ENCODE measurements at places on chromosomes 5 and 9.

DNA sequence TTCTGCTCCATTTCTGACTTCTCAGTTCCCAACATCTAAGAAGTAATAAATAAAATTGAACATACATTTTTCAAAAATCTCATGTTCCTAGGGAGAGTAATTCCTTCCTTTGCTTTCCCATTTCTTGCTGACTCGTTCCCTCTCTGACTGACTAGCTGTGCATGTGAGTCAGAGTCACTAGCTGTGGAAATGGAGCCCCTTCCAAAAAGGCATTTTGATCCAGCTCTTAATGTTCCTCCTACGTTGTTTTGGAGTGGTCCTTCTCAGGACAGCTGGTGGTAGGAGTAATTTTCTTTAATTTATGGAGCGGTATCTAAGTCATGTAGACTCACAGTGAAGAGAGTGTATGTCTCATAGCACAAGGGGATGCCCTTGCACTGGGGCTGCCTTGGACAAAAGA lies 460.2 kb downstream of the GADD45G start:
- no peak for DNase-seq

GRCh38 chr9:69757996-69758675 lies 1.7 kb downstream of the PTAR1 start:
- no peak for DNase-seq

DNA sequence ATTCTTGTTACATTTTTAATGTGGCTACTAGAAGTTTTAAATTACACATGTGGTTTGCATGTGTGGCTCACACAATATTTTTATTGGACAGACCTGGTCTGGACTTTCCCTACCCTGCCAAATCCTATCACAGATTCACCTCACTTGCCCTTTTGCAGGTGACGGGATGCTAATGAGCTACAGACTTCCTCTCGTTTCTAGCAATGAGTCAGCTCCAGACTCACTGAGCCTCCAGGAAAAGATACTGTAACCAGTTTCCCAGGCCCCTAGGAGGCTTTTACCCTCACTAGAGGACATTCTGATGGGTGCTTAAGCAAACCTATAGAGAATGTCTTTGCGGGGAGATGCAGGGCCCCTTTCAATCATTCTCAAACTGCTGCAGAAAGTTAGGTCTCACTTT lies 135.4 kb downstream of the WDR41 start:
- DNase-seq, result peak; percentile 18

DNA sequence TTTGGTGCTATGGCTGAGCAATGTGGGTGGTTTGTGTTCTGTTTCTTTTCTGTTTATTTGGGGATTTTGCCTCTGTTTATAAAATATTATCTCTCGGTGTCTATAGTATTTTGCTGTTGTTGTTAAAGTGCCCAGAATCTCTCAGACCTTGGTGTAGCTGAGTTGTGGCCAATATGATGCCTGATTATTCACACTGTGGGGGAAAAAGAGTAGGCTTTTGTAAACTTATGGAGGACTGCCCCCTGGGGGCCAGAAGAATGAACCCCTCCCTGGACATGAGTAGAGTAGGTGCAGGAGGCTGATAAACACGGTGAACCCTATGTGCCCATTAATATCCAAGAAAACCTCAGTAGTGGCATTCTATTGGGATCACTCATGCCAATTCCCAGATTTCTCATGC lies 49.0 kb upstream of the DPYSL3 start:
- DNase-seq, result no peak

DNA sequence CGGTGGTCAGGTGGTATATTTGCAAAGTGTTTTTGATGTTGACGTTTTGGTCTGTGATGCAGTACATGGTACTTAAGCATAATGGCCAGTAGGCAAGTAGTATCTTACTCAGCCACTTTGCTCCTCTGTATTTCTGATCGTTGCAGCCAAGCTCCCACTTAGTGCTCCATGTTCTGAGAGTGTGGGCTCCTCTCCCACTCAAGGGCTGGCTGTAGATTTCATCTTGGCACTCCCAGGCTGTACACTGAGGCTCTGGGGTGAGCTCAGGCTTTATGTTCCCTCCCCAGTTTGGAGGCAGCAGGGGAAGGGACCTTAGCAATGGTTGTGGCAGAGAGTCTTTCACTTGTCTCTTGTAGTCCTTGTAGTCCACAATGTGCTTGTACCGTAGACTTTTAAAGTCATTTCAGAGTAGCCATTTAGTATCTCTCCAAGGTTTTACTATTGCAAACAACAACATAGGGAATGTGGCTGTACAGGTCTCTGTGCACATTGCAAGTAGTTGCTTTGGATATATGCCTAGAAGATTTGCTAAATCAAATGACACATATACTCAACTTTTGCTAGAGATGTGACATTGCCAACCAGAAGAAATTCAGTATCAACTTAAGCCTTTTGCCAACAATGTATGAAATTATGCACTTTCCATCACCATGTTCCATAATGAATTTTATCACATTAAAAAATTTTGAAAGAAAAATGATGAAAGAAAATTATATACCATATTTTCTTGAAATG lies 304.3 kb upstream of the CTNND2 start:
- DNase-seq, result no peak

DNA sequence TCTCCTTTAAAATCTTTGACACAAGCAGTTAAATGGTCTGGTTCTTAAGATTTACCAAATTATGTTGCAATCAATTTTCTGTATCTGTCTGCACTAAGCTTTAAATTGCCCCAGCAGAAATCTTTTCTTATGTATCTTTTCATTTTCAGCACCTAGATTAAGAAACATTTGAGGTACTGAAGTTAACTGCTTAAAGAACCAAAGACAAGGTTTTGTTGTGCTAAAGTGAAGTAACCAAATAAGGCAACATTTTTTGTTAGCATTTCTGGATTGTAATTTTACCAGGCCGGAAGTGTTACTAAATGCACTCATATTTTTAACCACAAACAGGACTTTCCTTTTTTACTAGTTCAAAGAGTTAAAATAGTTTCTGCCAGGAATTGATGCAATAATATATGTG lies 24.1 kb upstream of the MTAP start:
- DNase-seq, result no peak

- no peak for DNase-seq
Observed at GRCh38 chr9:19927560-19927959, 138.7 kb upstream of the SLC24A2 start.

DNA sequence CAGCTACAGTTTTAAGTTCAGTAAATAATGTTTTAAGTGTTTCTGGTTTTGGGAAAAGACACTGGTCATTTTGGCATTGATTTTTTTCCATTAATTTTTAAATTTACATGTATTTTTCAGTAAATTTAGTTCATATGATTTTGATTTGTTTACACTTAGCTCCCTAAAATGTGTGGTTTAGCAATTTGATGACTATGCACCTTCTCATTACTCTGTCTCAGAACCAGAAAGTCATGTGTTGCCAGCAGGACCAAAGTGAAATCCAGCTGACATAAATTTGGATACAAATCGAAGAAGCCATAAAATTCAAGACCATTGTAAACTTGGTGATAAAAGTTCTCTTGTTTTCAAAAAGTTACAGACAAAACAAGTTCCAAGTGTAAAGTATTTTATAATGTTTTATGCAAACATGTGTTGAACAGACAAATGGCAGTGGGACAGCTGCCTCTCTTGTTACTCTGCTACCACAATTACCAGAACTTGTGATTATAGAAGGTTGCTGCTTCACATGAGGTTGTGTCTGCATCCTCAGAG lies 354.8 kb downstream of the NR2F1-AS1 start:
- no peak for DNase-seq

DNA sequence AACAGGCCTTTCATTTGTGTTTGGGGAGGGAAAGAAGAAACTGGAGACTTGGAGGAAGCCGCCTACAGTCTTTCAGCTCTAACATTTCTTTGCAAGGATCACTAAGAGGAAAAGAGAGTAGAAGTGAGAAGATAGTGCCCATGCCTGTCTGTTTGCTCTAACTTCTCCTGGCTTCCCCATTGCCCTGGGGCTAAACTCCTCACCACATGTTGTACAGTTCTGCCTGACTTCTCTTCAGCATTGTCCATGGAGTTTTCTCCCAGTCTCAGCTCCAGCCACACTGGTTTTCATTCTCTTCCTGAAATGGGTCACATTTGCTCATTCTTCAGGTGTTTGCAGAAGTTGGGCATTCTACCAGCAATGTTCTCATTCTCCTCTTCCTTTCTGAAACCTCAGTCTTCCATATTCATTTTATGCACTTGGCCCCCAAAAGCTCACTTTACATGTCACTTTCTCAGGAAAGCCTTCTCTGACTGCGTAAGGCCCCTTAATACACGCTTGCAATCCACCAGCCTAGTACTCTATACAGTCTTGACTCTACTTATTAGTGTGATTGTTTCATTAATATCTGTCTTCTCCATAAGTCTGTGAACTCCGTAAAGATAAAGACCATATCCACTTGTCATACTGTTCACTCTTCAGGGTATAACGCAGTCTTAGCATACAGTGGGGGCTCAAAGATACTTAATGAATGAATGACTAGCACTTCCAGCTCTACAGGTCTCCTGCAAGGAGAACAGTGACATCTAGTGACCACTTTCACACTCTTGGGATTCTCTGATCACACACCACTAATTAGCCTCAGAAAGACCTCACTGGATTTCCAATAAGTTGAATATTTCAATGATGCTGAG lies 40.2 kb upstream of the TRIM32 start:
- DNase-seq, result no peak

DNA sequence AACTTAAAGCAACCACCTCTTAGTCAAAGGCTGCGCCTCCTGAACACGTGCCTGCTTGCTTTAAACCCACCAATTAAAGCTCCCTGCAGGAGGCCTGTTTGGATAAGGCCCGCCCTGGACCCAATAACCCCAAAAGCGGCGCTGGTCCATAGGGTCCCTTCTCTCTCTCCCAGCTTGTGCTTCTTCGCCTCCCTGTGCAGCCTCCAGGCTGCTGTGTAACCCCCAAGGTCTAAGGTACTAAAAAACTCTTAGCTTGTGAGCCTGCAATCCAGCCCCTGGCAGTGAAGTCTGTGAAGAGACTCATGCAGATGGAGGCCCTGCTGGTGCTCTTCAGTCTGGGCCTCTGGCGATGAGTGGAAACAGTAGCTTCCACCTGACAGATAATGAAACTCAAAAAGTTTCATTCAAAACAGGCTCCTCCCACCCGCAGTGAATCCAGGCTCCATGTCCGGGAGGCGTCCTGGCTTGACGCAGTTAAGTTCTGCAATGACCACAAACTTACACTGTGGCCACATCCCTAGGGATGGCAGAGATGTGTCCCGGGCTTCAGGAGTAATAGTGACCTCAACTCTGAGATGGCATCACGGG lies 97.3 kb downstream of the PRRT1B start:
- no peak for DNase-seq

DNA sequence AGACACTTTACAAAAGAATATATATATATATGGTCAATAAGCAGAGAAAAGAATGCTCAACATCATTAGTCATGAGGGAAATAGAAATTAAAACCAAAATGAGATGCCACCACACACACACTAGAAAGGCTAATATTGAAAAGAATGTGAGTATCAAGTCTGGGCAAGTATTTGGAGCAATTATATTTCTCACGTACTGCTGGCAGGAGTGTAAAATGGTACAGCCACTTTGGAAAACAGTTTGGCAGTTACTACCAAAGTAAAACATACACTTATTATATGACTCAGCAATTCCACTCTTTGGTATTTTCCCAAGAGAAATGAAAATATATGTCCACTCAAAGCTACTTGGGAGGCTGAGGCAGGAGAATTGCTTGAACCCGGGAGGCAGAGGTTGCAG lies 29.8 kb downstream of the NEUROG1 start:
- DNase-seq, result no peak

DNA sequence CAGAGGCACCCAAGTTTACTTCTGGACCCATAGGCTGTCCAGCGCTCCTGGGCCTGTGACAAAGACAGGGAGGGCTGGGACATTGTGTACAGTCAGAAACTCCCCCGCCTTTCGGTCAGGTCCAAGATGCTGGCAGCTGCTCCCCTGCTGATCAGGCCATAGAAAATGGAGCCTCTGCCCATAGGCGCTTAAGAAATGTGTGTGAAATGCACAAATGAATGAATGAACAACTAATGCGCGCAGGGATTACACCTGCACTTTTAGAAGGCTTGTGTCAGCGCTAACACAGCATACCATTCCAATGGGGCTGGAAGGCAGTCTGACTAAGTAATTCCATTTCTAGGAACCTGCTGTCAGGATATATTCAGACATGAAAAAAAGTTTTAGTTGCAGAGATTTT lies 16.3 kb downstream of the PTPN3 start:
- DNase-seq, result no peak

- DNase-seq, result no peak
Observed at GRCh38 chr9:89477811-89478630, 19.9 kb downstream of the SEMA4D start.

- DNase-seq, result no peak
Observed at GRCh38 chr5:43619380-43619779, 16.4 kb downstream of the NNT start.

DNA sequence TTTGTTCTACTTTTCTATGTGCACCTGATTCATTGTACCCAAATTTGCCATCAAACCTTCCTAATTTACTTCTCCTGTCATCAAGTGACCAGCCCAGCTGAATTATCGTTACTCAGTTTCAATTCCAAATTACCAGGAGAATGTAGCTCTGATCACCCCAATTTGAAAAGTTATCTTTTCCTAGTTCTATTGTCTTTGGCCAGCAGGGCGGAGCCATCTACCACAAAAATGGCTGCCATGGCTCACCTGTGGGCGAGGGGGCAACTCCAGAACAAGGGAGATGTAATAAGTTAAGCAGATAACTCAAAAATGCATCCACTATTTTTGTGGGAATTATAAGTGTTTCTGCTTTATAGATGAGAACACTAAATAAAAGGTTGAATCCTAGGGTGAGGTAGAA lies 133.8 kb upstream of the MOCS2 start:
- no peak for DNase-seq

- no peak for DNase-seq
Observed at GRCh38 chr5:146622391-146622790, 106.4 kb upstream of the GPR151 start.

DNA sequence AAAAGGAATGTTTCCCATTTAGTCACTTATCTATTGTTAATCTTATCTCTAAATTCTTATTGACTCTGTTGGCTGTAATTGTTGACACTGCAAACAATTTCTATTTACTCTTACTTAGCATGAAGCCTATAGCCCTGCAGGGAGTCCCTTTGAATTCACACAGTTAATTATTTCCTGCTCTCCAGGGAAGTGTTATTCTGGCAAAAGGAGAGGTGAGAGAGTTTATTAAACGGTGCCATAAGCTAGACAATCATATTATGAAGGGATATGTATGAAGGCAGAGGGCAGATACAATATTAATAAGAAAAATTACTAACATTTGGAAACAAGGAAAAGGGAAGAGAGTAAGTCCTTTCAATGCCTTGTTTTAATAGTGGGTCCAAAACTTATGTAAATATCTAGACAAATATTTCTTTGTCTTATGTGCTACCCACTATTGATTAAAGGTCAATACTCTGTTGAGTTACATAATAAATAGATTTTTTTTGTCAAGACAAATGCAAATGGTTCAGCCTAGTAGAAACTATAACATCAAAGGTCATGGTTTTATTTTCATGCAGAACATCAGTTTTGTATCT lies 107.1 kb downstream of the CDH18 start:
- no peak for DNase-seq
